ENCODE measurements at places on chromosomes 5 and 9.

- DNase-seq, result no peak
Observed at GRCh38 chr9:103533318-103533717, 538.2 kb downstream of the CYLC2 start.

- no peak for DNase-seq
Observed at GRCh38 chr5:39742916-39743315, 318.1 kb upstream of the DAB2 start.

DNA sequence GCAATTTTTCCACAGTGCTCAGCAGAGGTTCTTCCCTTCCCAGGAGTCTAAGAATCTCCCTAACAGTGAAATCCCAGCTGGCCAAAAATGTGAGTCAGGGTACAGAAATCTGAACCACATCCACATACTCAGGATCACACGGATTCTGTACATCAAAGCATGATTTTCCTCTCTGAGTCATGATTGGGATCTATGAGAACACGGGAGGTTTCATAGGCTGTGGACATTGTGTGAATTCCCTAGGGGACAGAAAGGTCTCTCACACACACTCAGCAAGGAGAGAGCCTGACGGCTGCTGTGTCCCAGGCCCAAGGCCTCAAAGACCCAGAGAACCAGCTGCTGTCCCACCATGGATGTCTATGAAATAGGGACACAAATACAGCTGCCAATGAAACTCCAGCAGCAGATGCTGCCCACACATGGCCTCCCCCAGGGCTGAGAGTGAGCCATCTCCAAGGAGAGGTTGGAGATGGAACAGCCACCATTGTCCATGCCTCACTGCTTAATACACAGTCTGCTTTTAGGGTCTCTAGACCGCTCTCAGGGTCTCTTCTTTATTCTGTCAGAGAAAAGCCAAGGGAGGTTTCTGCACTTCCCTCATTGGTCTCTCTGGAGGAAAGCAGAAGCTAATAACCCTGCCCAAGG lies 102.7 kb downstream of the ADAMTS12 start:
- peak; percentile 89 for DNase-seq

DNA sequence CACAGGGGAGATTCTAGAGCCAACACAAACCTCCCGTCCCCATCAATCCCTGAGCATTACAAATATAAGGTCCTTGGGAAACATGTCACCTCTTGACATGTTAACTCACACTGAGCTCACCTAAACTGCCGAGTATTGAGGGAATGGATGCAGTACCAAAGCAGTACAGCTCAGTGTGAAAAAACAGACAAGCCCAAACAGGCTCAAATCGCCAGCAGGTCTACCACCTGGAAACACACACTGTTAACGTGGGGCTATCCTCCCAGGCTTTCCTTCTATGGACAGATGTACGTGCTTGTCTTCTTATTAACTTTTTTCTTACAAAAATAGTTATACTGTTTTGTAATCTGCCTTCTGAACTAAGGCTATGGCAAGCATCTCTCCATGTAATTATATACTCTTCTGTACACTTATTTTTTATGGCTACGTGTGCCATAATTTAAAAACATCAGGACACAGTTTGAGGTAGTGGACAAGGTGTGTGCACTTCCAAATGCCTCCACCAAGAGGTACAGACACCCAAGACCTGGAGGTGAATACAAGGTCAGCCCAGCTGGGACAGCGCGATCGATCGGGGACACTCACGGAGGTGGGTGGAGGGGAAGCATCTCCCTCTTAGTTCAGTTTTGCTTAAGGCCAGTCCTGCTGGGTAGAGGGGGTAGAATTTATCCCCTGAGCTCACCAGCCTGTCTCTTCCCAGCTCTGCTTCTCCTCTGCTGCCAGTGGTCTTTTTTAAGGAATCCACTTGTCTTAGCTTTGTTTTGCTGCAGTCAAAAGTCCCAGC lies 76.5 kb downstream of the DAP start:
- DNase-seq, result no peak

DNA sequence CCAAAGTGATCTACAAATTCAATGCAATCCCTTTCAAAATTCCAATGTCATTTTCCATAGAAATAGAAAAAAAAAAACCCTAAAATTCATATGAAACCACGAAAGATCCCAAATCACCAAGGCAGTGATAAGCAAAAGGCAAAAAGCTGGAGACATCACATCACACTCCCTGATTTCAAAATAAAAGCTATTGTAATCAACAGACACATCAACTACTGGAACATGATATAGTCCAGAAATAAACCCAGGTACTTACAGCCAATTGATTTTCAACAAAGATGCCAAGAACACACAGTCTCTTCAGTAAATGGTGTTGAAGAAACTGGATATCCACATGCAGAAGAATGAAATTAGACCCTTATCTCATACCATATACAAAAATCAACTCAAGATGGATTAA lies 224.0 kb downstream of the WDR70 start:
- DNase-seq, result no peak

- no peak for DNase-seq
Observed at GRCh38 chr9:31604531-31604930, 779.9 kb upstream of the ACO1 start.

DNA sequence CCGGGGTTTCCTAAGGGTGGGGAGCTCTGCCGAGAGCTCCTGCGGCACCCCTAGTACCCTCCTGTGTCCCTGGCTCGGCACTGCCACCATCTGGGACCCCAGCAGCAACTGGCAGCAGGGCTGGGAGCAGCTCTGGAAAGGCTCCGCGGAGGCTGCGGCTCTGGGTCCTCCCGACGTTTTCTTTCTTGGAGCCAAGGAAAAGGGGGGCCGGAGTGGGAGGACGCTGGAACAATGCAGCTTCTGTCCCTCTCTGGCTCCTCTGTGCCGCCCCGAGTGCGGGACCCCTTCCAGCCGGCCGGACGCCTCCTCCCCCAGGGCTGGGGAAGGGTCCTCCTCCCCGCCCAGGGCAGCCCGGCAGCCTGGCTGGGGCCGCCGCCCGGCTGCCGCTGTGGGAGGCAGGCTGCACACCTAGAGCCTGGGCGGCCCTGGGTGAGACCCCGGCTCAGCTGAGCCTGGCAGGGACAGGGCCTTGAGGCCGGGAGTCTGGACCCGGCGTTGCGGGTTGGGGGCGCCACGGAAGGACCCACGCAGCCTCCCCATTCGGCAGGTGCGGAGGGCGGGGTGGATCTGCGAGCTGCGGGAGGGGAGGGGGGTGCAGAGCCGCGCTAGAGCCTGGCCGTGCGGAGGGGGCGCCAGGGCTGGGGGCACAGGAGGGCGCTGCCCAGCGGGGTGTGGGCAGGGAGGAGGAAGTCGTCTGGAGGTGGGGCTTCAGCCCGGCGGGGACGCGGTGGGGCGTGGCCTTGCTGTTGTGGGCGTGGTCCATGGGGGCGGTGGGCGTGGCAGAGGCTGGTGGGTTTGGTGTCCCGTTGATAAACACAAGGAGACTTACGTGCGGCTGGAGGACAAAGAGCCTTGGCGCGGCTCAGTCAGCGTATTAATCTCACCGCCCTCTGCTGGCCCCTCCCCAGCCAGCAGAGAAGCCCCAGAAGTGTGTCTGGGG lies 15.1 kb downstream of the GPSM1 start:
- peak; percentile 35 for DNase-seq

- DNase-seq, result no peak
Observed at GRCh38 chr5:180641566-180641900, 7.9 kb downstream of the FLT4 start.

GRCh38 chr9:108631496-108632285 lies 224.1 kb downstream of the ACTL7B start:
- DNase-seq, result no peak

GRCh38 chr5:131302506-131302905 lies 38.7 kb downstream of the CDC42SE2 start:
- DNase-seq, result no peak

GRCh38 chr9:127252410-127253318 lies 11.9 kb upstream of the GARNL3 start:
- no peak for DNase-seq

- no peak for DNase-seq
Observed at GRCh38 chr5:113264046-113264445, 170.7 kb downstream of the TSSK1B start.

- no peak for DNase-seq
Observed at GRCh38 chr5:150528924-150529546, 21.1 kb downstream of the NDST1 start.

- DNase-seq, result peak; percentile 35
Observed at GRCh38 chr5:138706655-138707480, 46.4 kb upstream of the CTNNA1 start.

DNA sequence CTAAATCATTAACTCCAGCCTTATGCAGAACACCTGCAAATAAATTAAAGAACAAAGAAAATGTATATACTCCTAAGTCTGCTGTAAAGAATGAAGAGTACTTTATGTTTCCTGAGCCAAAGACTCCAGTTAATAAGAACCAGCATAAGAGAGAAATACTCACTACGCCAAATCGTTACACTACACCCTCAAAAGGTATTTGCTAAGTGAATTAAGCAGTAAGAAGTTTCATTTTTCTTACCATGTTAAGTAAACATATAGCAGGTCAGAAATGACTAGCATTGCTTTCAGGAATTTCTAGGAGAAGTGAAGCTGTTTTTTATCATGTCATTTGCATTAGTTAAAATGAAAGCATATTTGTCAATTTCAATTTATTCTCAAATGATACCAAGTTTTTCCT lies 92.7 kb downstream of the MELK start:
- no peak for DNase-seq

- no peak for DNase-seq
Observed at GRCh38 chr9:132006677-132007370, 72.8 kb downstream of the MED27 start.

- DNase-seq, result peak; percentile 45
Observed at GRCh38 chr5:160685695-160686094, 166.3 kb downstream of the ATP10B start.
